ENCODE measurements at places on chromosomes 11 and 22. TPM values are rescaled to one million over a fixed set of nuclear protein-coding genes. Genes with fewer than 3 reads are reported as not detected.
A peak's percentile ranks its signal among the peaks of the same experiment; 100 is the strongest.

DNA sequence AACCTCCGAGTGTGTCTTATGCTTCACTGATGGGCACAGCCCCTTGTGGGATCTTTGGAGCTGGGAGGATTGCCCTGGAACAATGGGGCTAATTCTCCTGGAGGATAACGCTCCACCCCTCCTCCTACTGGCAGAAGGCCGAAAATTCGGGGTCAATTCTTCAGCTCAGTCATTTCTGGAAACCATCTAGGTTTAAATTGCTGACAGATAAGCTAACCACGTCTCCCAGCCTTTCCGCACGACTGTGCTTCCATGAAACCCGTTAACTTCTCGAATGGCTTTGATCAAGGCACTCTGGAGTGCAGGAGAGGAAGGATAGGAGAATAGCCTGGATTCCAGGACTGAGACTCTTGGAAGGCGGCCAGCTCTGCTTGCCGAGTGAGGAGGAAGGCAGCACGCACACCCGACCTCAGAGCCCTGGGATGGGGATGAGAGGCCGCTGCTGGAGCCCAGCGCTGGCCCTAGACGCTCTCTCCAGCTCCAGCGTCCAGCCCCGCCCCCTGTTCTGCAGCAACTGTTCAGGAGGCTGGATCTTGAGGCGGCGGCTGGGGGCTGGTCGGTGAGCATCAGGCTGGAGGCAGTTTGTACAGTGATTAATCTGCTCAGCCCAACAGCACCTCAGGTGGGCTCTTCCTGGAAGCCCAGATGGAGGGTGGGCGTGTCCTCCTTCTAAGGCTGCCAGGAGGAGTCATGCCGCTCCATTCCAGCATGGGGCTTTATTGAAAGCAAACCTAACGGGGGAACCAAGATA is 176.7 kb upstream of the NCAM1 start:
- DNase-seq, result no peak

DNA sequence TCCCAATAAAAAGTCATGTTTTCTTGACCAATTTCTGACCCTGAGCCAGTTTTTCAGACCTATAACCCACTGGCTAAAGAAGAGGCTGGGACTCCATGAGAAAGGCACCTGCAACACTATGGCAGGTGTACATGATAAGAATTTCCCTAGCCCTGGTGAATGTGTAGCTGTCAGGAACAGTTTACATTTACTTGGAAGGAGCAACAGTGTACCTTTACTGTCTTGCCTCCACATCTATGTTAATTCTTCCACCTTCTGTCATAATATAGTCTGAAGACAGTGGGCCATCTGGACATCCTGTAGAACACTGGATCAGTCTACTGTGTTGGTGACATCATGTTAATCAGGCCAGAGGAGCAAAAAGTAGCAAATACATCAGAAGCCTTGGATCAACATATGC is 72.1 kb upstream of the CD82 start:
- DNase-seq, result no peak

DNA sequence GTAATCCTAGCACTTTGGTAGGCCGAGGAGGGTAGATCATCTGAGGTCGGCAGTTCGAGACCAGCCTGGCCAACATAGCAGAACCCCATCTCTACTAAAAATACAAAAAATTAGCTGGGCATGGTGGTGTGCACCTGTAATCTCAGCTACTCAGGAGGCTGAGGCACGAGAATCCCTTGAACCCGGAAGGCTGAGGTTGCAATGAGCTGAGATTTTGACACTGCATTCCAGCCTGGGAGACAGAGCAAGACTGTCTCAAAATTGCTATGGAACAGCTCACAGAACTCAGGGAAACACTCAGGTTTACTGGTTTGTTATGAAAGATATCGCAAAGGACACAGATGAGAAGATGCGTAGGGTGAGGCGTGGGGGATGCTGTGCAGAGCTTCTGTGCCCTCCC is 2.7 kb downstream of the FAM118A start:
- no peak for DNase-seq

Gene TPBGL
- not detected for total RNA-seq

DNA sequence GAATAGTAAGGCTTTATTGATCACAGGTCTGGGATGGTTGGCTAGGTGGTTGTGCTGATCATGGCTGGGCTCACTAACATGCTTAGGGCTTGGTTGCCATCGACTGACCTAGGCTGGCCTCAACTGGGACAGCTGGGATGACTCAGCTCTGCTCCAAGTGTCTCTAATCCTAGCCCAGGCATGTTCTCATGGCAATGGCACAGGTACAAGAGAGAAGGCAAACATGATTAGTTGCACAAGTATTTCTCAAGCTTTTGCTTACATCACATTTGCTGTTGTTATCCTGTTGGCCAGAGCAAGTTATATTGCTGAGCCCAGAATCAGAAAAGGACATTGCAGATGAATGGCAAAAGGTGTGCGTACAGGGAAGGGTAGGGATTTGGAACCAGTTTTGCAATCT is 68.5 kb upstream of the SLC35C1 start:
- DNase-seq, result no peak

- DNase-seq, result no peak
These were observed 2.8 kb upstream of the GRAMD4 start for GRCh38 chr22:46617207-46617985.

Gene PRG3
- not detected for total RNA-seq

Gene INS
- not detected for total RNA-seq

GRCh38 chr11:1048375-1049070 is 12.0 kb upstream of the MUC6 start:
- no peak for DNase-seq

Gene MMP11
- total RNA-seq, result 0.18 TPM

- DNase-seq, result no peak
These were observed 20.2 kb downstream of the NF2 start for GRCh38 chr22:29623553-29624169.

Gene ARHGEF17
- total RNA-seq, result 31.9 TPM

GRCh38 chr11:3231851-3232744 is at the start of gene MRGPRE:
Gene MRGPRE, minus strand, starts transcription at chr11:3232417. Its CDS starts 3,618 bp downstream, at chr11:3228799.
- peak; percentile 46 for DNase-seq

Gene MCHR1
- not detected for total RNA-seq

Gene B4GALNT4
- not detected for total RNA-seq

GRCh38 chr11:64846998-64847666 is 2.7 kb upstream of the CDC42BPG start:
- peak; percentile 99 for DNase-seq

DNA sequence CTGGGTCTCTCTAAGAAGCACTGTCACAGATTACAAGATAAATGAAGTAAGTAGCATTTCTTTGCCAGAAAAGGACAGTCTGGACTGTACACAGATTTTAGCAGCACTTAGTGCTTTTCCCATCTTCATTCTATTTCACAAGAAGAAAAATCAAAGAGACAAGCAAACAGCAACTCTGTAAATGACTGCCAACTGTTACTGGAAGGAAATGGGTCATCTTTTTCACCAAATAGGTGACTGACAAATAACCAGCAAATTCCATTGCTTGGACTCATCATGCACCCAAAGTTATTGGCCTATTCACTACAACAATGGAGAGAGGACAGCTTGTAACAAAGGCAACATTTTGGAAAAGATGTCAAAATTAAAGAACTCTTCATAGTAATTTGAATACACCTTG is 28.9 kb upstream of the CARD18 start:
- DNase-seq, result no peak

GRCh38 chr11:60165951-60166350 is 16.9 kb downstream of the MS4A6A start:
- DNase-seq, result no peak

Gene OR52I2
- not detected for total RNA-seq

GRCh38 chr22:25085930-25086901 is 113.4 kb upstream of the CRYBB3 start:
- DNase-seq, result no peak

GRCh38 chr11:116471608-116472256 is 301.1 kb downstream of the BUD13 start:
- no peak for DNase-seq

Gene TRIM44
- 58.2 TPM for total RNA-seq

Gene OR2D2
- not detected for total RNA-seq

- no peak for DNase-seq
These were observed 29.1 kb upstream of the TECTA start for GRCh38 chr11:121071846-121072450.

DNA sequence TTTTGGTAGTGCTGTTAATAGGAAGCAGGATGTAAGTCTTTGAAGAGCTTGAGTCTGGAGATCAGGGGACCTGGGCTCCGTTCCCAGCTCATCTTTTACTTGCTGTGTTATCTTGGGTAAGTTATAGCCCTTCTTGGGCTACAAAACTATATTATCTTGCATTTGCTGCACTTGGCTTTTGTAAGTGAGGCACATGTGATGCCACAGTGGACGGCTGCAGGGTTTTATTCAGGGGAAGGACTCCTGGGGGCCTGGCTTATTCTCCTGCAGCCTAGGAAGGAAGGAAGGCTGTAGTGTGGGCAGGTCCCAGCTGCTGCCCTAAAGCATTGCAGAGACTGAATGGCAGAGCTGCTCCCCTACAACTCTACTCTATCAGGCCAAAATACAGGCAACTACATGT is 6.4 kb downstream of the CD82 start:
- DNase-seq, result no peak

- no peak for DNase-seq
These were observed 32.7 kb downstream of the ARAP1 start for GRCh38 chr11:72719551-72719950.

- DNase-seq, result peak; percentile 43
These were observed 21.6 kb downstream of the NNMT start for GRCh38 chr11:114317787-114318137.

Gene SCARF2
- total RNA-seq, result 0.39 TPM

Gene CLMP
- total RNA-seq, result not detected

GRCh38 chr22:31046539-31047226 is 34.4 kb upstream of the SMTN start:
- no peak for DNase-seq

Gene MMP13
- total RNA-seq, result 0.13 TPM

Measured in HT-29 (cell line).